Hippocampal formation (tissue), 2 donors: ENCODE measurements at places on chromosomes 6 and 20.
A peak's percentile ranks its signal among the peaks of the same experiment; 100 is the strongest.

- no peak for DNase-seq
These were observed 47.1 kb upstream of the EDN3 start for GRCh38 chr20:59253325-59253724.

GRCh38 chr20:14543040-14543439, 205.6 kb upstream of the FLRT3 start:
- no peak for DNase-seq

- no peak for DNase-seq
These were observed 917.1 kb downstream of the KIF16B start for GRCh38 chr20:15656124-15656523.

- no peak for DNase-seq
These were observed 488.3 kb downstream of the CDKAL1 start for GRCh38 chr6:21022343-21023107.

DNA sequence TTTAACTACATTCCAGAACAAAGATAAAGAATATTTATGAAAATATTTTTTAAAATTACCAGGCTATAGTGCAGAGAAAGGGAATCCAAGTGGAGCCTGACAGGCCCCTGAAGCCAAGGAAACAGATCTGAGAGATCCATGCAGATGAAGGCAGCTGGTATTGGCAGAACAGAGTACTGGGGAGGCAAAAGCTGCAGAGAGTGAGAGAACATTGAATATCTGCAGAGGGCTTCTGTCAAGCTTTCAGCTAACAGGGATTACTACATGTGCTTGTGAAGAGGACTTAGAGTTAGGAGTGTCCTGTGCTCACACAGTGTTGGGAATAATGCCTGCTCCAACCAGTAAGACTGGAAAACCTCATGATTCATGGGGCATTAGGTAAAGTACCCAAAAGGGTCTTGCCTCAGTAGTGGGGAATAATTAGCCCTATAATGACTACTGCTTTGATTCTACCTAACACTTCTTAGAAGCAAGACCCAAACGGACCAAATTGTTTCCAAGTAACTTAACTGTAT, 657.2 kb downstream of the DHX35 start:
- DNase-seq: no peak

DNA sequence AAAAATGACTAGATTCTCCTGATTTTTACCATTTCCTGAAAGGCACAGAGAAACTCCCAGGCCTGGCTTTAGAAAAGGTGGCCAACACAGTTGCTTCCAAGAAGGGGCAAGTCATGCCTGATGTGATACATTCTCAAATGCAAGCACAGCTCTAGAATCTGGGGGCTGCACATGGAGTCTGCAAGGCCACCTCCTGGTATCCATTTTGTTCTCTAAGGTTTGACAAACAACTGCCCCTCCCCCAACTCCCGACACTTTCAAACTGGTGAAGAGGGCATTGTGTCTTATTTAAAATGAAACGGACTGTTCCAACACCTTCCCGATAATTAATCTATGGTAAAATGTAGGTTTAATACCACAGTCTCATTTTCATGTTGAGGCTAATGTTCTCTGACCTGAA, 220.2 kb upstream of the CEP162 start:
- no peak for DNase-seq

- DNase-seq: no peak
These were observed 22.2 kb upstream of the CCN5 start for GRCh38 chr20:44692932-44693480.

- DNase-seq: no peak
These were observed 71.1 kb downstream of the KIF6 start for GRCh38 chr6:39654121-39654520.

DNA sequence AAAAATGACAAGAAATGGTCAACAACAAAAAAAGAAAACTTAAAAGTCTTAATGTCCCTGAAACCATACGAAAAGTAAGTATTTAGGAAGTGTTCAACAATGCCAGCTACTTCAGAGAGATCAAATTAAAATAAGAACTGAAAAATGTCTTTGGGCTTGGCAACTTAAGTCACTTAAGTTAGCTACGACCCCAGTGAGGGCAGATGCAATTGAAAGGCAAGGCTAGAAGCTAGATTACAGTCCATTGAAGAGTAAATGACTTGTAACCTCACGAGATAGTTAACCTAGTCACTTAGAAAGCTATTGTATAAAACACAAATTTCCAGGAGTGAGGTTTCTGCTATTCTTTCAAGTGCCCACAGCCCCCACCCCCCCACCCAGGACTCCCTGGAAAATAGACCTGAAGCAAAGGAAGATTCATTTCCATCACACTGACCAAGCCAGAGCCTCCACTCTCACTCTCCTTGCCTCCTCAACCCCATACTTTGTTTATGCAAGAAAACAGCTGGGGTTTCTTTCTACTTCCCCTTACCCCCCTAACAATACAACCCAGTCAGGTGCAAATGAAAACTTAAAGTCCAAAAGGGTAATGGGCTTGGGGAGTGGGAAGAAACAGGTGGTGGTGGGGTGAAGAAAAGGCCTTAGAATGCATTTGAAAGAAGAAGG, 14.6 kb downstream of the RTN4IP1 start:
- DNase-seq: no peak

DNA sequence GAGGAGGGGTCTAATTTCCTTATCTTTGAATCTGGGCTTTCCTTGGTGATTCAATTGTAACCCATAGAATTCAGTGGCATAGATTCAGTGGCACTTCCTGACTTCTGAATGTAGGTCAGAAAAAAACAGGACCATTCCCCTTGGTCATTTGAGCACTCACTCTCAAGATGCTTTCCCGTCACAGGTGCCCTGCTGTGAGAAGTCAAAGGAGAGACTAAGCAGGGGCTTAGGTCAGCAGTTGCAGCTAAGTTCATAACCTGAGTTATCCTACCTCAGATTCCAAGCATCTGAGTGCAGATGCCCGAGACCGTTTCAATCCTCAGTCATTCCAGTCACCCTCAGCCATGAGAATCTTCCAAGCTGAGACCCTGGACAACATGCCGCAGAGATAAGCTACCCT, 506.6 kb downstream of the FRK start:
- DNase-seq: no peak

- no peak for DNase-seq
These were observed 259.9 kb downstream of the ADGRG6 start for GRCh38 chr6:142561511-142562265.

GRCh38 chr6:74065705-74066104, 369.7 kb downstream of the CD109 start:
- DNase-seq: no peak

GRCh38 chr6:78243519-78243918, 590.7 kb downstream of the MEI4 start:
- DNase-seq: no peak

GRCh38 chr20:58908221-58908620, 55.7 kb downstream of the GNAS start:
- no peak for DNase-seq

GRCh38 chr20:7516621-7517111, 423.6 kb downstream of the HAO1 start:
- no peak for DNase-seq

DNA sequence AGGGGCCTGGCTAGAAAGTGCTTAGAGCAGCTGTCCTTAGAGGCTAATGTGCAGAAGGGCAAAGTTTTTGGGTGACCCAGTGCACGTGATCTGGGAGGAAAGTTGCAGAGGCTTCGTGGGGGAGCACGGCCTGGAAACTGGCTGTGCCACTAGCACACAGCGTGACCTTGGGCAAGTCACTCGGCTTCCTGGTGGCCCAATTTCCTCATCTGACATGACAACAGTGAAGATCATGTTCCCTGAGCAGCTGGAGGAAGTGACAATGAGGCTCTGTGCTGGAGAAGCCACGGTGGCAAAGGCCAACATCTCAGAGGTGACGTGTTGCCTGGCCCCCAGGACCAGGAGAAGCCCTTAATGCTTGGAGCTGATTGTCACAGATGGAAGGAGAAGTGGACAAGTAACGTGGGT, 99.5 kb downstream of the FOXC1 start:
- no peak for DNase-seq

DNA sequence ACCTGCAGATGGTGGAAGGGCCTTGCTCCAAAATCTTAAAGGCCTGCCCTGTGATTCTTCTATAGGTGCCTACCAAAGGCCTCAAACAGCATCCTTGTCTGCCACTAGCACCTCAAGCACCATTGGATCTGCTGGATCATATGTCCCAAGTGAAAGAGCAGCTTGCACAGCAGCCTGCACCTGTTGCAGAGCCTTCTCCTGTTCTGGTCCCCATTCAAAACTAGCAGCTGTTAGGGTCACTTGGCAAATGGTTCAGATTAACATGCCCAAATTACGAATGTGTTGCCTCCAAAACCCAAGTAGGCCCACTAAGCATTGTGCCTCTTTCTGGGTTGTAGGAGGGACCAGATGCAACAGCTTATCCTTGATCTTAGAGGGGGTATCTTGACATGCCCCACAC, 99.6 kb upstream of the F13A1 start:
- no peak for DNase-seq

- DNase-seq: no peak
These were observed 108.8 kb downstream of the PPP1R14C start for GRCh38 chr6:150251566-150252186.

DNA sequence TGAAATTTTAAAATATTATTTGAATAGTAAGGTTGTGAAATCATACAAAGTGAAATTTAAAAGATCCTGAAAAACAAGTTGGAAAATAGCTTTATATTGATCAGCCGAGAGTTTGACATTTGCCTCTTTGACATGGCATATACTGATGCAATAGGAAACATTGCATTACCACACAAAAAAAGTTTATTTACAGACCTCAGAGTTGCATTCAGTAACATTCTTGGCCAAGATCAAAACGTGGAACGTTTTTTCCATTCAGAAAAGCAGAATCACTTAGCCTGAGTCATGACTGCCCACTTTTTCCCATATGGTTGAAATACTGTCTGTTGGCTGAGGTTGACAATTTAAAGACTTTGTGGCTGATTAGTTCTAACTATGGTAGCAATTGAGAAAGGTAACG, 55.1 kb upstream of the BACH2 start:
- DNase-seq: no peak

GRCh38 chr20:1734269-1734858, 76.8 kb upstream of the SIRPG start:
- no peak for DNase-seq

DNA sequence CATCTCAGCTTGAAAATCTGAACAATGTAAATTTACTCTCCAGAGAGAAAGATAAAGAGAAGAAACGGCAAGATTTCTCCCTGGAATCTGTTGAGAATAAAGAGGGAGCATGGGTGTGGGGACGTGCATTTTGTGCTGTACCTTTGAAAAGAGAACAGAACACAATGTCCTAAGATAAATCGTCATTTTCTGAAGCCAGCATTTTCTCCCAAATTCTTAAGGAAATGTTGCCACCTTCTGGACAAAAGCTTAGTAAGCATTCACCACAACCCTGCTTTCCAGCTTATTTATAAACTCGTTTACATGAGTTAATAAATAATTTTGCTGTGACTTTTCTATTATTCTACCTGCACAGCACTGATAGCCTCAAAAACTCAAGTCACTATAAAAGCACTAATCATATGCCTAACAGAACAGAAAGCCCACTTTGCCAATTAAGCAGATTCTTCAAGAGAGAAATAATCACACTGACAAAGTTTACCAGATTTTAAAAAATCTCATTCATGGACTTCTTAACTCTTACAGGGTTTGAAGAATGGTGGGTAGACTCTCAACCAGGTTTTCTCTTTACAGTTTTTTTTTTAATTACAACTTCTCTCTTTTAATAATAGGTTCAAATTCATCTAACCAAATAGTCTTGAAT, 155.8 kb downstream of the MBOAT1 start:
- DNase-seq: peak; percentile 1

DNA sequence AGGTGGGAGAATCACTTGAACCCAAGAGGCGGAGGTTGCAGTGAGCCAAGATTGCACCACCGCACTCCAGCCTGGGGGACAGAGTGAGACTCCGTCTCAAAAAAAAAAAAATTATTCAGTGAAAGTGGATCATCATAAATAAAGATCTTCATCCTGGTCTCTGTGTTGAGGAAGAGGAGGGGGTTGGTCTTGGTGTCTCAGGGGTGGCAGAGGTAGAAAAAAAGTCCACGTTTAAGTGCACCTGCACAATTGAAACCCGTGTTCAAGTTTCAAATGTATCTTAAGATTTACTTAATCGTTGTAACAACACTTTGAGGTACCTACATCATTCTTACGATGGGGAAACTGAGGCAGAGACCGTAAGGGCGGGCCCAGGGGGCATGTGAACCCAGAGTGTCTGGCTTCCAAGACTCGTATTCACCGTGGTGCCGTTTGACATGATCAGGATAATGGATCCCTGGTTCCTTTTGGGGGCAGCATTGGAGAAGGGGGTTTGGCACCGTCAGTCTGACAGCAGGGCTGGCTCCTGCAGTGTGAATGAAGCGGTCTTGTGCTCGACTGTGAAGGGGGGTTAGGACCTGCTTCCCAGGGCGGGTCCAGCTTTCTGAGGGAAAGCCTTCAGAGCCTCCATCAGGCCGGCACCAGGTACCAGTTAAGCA, 32.9 kb upstream of the ID1 start:
- DNase-seq: no peak

GRCh38 chr6:85669735-85670194, 27.1 kb upstream of the SYNCRIP start:
- no peak for DNase-seq

DNA sequence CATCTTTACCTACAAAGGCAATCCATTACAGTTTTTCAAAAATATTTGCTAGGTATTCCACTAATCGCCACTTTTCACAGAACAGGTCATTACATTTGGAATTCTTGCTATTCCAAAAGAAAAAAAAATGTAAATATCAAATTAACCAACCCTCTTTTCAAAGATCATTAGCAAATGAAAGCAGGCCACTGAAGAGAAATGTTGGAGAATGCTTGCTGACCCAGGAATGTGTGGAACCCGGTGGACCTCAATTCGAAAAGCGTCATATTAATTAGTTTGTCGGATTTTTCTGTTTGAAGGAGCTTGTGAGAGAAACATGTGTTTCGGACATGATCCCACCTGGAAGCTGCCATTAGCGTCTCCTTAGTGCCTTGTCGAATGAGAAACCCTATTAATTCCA, 27.9 kb upstream of the SERPINB9 start:
- no peak for DNase-seq

DNA sequence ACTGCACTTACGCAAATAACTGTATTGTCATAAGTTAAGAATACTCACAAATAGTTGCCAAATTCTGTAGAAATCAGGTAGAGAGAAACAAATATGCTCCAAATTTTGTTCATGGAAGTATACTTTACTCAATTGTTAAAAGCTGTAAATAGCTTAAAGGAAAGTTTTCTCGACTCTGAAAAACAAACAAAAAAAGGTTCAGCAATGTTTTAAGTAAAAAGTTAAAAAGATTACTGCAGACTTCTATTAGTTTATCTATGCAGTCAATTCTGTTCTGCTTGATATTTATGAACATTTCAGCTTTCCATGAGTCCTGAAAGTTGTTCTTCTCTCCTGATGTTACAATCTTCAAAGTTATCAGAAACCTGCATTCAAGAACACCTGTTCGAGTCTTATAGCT, 37.5 kb upstream of the FAM8A1 start:
- no peak for DNase-seq

DNA sequence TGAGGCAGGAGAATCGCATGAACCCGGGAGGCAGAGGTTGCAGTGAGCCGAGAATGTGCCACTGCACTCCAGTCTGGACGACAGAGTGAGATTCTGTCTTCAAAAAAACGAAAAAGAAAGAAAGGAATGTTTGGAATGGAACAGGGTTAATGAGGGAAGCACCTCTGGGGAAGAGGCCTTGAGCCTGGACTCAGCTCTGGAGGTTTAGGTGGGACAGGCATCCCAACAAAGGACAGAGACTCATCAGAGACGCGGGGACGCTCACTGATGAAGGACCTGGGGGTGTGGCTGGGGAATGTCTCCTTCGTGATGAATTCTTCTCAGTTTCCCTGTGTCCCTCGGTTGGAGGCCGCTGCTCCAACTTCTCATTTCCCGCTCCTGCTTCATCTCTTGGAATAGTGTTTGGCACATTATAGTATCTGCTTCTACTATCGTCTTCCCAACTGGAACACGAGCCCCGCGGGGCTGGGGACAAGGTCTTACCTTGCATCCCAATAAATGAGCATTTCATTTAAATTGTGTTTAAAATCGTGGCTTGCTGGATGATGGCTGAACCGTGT, 27.6 kb downstream of the KIF25 start:
- DNase-seq: no peak
